ENCODE measurements at places on chromosomes 13 and 19.

DNA sequence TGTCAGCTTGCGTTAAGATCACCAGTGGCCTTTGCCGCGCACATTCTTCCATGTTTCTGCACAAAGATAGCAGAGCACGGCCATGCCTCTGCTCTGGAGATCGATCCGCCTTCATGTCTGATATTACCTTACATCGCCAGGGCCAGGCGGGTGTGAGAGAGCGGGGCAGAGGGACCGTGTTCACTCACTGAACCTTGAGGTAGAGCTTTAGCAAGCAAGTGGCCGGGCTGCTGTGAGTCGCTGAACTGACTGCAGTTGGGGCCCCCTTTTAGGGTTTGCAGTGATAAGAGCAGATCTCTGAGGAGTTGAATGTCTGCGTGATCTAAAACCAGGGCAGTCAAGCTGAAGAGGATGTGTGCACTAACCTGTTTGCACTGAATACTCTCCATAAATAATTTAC lies 275.4 kb upstream of the OBI1 start:
- no peak for DNase-seq

- DNase-seq, result peak; percentile 56
These were observed at the start of gene ARHGEF1 for GRCh38 chr19:41882568-41883462. TSS of gene ARHGEF1 (plus strand) at chr19:41883184. CDS start at chr19:41888083, 4,899 bp downstream.

DNA sequence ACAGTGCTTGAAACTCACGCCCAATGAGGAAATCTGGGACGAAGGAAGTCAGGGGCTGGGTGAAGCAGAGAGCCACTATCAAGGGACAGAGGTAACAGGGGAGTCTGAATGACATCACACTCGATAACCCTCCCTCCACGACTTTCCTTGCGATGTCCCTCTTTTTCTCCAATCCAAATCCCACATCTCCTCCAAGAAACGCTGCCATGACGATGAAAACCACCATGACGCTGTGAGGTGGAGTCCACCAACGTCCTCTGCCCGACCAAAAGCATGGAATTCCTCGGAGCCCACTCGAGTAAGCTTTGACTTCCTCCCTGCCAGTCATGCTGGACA lies 967 bp downstream of the REXO1 start:
- no peak for DNase-seq

- DNase-seq, result peak; percentile 64
These were observed 69.6 kb downstream of the STK24 start for GRCh38 chr13:98507282-98507797.

DNA sequence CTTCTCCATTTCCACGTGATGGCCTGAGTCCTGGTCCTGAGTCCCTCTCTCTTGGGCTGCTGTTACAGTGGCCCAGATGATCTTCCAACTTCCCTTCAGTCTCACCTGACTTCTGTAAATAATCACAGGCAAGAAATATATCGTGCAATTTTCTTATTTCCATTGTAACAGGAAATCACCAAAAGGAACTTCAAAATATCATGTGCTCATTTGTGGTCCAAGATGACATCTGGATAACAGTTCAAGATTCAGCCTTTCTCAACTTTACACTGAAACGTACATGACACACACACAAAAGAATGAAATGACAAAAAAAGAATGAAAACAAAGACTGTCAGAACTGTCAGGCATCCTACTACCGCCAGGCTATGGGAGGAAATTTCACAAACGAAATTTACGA lies 22.0 kb upstream of the RAP2A start:
- no peak for DNase-seq

DNA sequence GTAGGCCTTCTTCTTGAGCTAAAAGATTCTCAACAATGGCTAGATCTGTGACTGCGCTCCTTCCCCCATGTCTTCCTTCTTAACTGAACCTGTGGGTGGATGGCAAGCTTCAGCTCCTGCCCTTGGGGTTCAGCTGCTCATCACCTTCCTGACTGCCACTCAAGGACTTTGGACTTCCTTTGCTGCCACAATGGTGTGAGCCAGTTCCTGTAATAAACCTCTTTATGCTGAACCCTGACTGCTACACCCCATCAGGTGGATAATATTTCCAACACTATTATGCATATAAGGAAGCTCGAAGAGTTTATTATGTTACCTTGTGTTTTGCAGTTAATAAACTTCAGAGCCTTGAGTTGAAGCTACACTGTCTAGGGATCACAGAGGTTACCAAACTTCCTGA lies 208.9 kb upstream of the SLC10A2 start:
- DNase-seq, result no peak
